ENCODE measurements at places on chromosomes 3 and 15.

- DNase-seq = no peak
Measured at GRCh38 chr3:192957441-192958021, 39.9 kb upstream of the MB21D2 start.

GRCh38 chr3:162211470-162211869, 714.9 kb downstream of the OTOL1 start:
- DNase-seq = no peak

DNA sequence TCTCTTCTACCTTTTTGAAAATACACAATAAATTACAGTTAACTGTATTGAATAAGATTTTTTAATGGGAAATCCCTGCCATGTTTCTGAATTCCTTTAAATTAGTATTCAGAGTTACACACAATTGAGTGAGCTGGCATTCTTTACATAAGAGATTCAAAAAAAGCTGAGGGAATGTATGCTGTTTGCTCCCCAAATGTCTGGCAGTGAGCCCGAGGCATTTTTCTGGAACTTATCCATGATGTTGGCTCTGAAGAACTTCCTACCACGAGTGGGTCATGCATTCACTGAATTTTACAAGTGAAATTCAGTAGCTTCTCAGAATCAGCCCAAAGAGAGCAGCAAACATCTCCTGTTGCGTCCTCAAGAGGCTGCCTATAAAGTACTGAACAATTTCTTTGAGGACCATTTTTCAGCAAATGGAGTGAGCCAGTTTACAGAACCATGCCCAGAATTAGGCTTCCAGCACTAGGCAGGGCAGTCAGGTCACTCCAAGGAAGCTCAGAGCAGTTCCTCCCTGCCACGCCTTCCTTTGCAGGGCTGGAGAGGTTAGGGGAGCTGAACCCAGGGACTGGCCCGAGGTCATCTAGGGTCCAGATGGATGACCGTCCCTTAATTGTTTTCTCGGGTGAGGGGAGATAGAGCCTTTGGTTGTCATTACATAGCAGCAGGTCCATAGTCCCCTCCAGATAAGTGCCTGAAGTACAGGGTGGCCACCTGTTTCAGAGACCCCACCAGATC, 21.2 kb downstream of the GABRA5 start:
- no peak for DNase-seq

- no peak for DNase-seq
Measured at GRCh38 chr15:30896211-30896606, 7.5 kb upstream of the FAN1 start.

DNA sequence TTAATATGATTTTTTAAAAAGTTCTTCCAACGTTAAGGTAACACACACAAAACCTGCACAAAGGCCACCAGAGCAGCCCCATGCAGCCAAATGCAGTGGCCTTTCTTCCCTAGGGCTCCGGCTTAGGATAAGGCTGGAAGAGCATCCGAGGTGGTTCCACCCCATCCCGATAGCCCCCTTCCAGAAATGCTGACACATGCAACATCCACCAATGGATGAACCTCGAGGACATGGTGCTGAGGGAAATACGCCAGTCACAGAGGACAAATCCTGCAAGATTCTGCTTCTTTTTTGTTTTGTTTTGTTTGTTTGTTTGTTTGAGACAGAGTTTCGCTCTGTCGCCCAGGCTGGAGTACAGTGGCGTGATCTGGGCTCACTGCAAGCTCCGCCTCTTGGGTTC, 199.3 kb upstream of the NSMCE3 start:
- DNase-seq = no peak

GRCh38 chr15:38622304-38622703, 57.7 kb upstream of the RASGRP1 start:
- no peak for DNase-seq
